ENCODE measurements at places on chromosomes 1 and 21.

DNA sequence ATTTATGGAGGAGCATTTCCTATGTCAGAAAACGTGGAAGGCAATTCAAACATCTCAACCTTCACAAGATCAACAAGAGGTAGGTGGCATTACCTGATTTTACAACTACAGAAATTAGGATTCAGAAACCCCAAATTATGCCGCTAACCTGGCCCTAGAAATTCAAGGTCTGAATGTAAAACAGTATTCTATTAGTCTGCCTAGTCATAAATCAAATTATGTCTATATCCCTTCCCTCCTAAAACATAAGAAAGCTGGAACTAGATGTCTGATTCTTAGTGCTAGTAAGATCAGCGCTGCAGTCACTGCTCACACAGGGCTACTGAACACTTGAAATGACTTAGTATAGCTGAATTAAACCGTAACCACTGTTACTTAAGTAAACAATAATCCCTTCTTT is 1.4 kb downstream of the TOMM20 start:
- no peak for DNase-seq

- DNase-seq: no peak
Measured at GRCh38 chr1:160049101-160049500, 17.3 kb upstream of the PIGM start.

DNA sequence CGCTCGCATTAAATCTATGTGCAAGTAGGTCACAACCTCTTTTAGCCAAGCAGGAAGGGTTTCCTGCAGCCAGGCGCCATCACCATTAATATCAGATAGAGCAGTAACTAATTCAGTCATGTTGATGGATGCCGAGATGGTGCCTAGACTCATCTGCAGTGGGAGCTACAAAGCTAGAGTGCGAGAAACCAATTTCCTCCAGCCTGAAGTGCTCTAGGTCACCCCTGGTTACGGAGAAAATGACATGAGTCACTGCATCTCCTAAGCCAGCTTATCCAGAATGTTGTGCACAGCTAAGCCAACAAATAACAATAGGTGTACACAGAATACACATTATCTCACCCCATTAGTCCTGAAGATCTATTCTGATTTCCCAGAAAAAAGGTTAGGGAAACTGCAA is 36.0 kb downstream of the OVAAL start:
- no peak for DNase-seq

DNA sequence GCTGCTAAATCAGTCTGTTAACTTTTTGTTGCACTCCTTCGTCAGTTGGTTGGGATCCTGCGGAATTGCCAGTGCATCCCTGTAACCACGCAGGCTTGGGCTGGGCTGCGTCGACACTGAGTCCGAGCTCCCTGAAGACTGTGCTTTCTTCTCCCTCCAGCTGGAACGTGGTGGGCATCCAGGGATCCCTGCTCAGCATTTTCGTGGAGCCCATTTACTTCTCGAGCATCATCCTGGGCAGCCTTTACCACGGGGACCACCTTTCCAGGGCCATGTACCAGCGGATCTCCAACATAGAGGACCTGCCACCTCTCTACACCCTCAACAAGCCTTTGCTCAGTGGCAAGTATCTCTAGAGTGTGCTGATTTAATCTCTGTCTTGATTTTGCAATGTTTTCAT is 83.3 kb downstream of the POFUT2 start:
- DNase-seq: no peak

GRCh38 chr1:55955016-55955621 is 624.2 kb downstream of the PLPP3 start:
- DNase-seq: no peak

- no peak for DNase-seq
Measured at GRCh38 chr1:145995964-145996432, 381 bp downstream of the TXNIP start.

- DNase-seq: no peak
Measured at GRCh38 chr21:46552865-46553379, 52.0 kb downstream of the S100B start.

DNA sequence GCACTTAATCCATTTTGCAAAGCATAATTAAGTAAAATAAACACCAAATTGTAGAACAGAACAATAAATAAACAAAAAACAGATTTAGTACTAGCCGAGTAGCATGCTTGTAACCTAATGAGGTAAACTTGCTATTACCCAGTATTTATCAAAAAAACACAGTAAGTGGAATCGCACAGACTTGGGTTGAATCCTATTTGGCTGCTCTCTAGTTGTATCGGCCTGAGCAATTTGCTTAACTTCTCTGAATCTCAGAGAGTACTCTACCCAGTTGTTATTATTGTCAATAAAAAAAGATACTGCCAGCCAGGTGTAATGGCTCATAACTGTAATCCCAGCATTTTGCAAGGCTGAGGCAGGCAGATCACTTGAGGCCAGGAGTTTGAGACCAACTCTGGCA is 664.3 kb downstream of the ADGRL2 start:
- no peak for DNase-seq

DNA sequence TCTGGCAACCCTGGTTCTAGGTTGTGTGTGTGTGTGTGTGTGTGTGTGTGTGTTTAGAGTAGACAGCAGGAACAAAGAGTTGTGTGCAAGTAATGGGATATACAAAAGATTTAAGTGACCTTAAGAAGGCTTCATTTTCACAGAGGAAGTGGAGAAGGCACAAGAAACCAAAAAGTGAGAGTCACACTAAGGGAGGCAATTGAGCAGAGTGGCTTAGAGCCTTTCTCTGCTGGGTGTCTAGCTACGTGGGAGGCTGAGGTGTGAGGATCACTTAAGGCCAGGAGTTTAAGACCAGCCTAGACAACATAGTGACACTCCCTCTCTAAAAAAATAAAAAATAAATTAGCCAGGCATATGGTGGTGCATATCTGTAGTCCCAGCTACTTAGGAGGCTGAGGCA is 44.4 kb upstream of the HAO2 start:
- no peak for DNase-seq

DNA sequence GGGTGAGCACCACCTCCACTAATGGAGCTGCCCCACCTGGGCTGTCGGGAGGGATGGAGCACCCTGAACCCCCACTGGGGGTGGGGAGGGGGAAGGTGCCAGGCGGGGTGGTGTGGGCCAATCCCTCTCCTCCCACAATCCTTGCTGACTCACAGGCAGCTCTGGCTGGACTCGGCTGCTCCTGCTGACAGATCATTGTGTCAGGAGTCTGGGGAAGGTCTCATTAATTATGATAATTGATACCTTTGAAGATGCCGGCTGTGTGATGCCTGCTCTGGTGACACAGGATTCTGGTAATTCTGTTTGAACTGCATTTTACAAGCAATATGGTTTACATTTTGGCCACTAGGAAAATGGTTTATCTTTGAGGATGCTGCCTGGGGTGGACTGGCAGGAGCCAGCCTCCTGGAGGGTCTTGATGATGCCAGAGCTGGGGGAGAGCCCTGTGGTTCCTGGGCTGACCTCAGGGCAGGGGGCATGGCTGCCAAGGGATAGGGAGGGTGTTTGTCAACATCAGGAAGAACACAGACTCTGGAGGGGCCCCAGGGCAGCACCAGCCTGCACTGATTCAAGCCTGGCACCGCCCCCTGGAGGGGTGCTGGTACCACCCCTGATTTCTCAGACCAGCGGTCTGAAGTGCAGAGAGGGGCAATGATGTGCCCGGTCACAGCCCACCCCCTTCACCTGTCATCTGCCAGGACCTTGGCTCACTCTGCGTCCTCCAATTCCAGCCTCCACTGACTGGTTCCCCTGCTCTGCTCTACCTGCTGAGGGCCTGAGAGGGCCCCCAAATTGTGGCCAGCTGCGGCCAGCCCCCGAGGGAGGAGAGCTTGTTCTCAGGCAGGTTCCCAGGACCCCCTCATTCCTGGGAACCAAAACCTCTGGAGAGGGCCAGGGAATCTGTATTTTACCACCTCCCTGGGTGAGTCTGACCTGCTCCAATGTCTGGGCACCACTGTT is 338.8 kb downstream of the MATN1 start:
- DNase-seq: no peak

- no peak for DNase-seq
Measured at GRCh38 chr1:154145986-154146385, 8.9 kb downstream of the NUP210L start.

- DNase-seq: no peak
Measured at GRCh38 chr1:152185544-152186391, 26.7 kb upstream of the RPTN start.

All from GM19239 (cell line).